ENCODE measurements at places on chromosomes 3 and 15.

DNA sequence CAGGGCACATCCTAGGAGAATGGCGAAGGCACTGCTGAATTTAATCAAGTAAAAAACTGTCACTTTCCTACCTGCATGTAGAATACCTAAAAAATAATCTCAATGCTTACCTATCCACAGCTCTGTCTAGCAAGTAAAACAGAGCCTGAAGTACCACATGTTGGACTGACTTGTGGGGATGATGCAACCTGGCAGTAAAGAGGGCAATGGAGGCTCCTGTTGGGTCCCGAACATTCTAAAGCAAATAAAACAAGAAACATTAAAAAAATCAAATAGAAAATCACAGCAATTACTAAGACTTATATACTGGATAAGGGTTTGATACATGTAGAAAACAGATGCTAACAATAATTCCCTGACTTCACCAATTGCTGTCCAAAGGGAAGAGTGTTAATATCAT is 56.1 kb downstream of the PTPN9 start:
- DNase-seq = no peak

- DNase-seq = no peak
These were observed at the start of gene ATP2B2 for GRCh38 chr3:10505050-10505790. Gene ATP2B2 (minus strand): TSS chr3:10505586. CDS start chr3:10449543, 56,043 bp downstream.

DNA sequence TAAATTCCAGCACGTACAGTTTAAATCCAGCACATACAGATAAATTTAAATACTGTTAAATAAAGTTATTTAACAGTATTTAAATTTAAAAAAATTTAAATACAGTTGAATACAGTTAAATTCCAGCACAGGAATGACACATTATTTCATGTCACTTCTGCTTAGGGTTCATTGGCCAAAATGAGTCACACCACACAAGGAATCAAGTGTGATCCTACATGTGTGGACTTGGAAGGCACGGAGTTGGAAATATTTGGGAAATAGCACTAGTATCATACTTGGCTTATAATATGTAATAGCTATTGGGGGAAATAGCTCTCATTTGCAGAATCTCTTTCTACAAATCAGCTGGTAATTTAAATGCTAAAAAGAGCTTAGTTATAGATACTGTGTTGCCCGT is 10.6 kb downstream of the RAB7A start:
- DNase-seq = no peak

- no peak for DNase-seq
These were observed 48.0 kb upstream of the SLCO2A1 start for GRCh38 chr3:134077649-134078161.

DNA sequence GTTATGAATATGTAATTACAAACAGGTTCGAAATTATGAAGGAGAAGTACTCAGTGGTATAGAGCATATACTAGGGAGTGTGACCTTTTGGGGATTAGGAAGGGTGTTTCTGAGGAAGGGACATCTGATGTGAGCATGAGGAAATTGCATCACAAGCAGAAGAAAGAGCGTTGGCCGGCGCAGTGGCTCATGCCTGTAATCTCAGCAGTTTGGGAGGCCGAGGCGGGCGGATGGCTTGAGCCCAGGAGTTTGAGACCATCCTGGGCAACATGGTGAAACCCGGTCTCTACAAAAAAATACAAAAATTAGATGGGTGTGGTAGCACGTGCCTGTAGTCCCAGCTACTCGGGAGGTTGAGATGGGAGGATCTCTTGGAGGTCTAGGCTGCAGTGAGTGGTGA is 6.9 kb downstream of the CMTM7 start:
- no peak for DNase-seq

GRCh38 chr15:87959080-87959479 is 297.5 kb downstream of the NTRK3 start:
- DNase-seq = no peak

- no peak for DNase-seq
These were observed 49.4 kb downstream of the RBMS3 start for GRCh38 chr3:29329986-29330890.

All from GM04504 (cell line).